Lung (tissue), 17 donors: ENCODE measurements at places on chromosomes 3 and 15. TPM values are rescaled to one million over a fixed set of nuclear protein-coding genes. Genes with fewer than 3 reads are reported as not detected.

CHRM5 gene
- 0.01 TPM for polyA plus RNA-seq

STRIT1 gene
- not detected for polyA plus RNA-seq

NTRK3 gene
- 0.44 TPM for polyA plus RNA-seq

ZKSCAN7 gene
- polyA plus RNA-seq = 2.4 TPM

SLC33A1 gene
- polyA plus RNA-seq = 21.6 TPM

STRA6 gene
- 0.49 TPM for polyA plus RNA-seq

SLC9C1 gene
- not detected for polyA plus RNA-seq

FANCD2OS gene
- not detected for polyA plus RNA-seq

DNA sequence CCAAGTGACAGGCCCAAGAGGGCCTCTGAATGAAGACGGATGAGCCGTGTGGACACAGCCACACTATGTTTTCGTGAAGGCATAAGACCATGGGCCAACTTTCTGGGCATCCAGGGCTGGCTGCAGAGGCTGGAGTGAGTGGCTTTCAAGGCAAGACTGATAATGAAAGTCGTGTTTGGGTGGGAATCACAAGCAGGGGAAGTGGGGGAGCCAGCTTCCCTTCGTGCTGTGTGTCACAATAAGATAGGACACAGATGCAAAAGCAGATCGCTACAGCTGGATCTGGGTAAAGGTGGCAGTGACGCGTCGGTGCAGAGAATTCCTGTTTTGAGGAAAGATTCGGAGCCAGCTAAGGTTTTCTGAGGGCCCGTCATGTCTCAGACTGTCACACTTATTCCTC, 309.8 kb upstream of the CTDSPL start:
- no peaks in the 10 kb centered on the region for H3K27me3 ChIP-seq
- no peak for DNase-seq

DNA sequence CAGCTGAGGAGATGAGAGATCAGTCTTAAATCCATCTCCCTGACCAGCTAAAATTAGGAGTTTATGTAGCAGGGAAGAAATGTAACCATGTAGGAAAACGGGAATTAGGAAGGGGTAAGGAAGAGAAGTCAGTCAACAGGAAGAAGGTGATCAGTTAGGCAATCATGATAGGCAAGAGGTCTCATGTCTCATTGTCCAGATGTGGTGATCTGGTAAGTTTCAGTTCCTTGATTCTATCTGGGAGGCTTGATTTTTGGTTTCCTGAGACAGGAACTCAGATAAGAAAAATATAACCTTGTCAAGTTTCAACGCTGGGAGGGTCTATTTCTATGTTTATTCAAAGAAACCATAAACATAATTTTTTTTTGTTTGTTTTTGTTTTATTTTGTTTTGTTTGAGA, 40.3 kb upstream of the TBC1D5 start:
- no peak for DNase-seq
- no peak overlapping the region for H3K4me3 ChIP-seq
- no peaks in the 10 kb centered on the region for H3K27me3 ChIP-seq
- H3K27ac ChIP-seq = no peak overlapping the region
- no peaks in the 10 kb centered on the region for H3K4me1 ChIP-seq

- H3K4me3 ChIP-seq = no peak overlapping the region
- H3K4me1 ChIP-seq = peaks cover 4% of the 10 kb centered on the region
- H3K36me3 ChIP-seq = no peaks in the 10 kb centered on the region
- no peaks in the 10 kb centered on the region for H3K27me3 ChIP-seq
- DNase-seq = no peak
Observed at GRCh38 chr3:64922213-64922612, 234.4 kb upstream of the ADAMTS9 start.

GRCh38 chr15:72173401-72173800, 24.2 kb downstream of the GRAMD2A start:
- H3K4me1 ChIP-seq = no peaks in the 10 kb centered on the region
- H3K36me3 ChIP-seq = no peaks in the 10 kb centered on the region
- no peak overlapping the region for H3K4me3 ChIP-seq
- DNase-seq = no peak

- H3K36me3 ChIP-seq = no peaks in the 10 kb centered on the region
- H3K27ac ChIP-seq = no peak overlapping the region
- H3K27me3 ChIP-seq = no peaks in the 10 kb centered on the region
Observed at GRCh38 chr15:78714890-78715289, 73.9 kb upstream of the CHRNB4 start.

GRCh38 chr3:33915796-33916546, 117.5 kb downstream of the PDCD6IP start:
- no peaks in the 10 kb centered on the region for H3K36me3 ChIP-seq
- DNase-seq = peak; percentile 48
- no peak overlapping the region for H3K4me3 ChIP-seq
- no peaks in the 10 kb centered on the region for H3K27me3 ChIP-seq
- H3K27ac ChIP-seq = no peak overlapping the region

- H3K27me3 ChIP-seq = no peaks in the 10 kb centered on the region
- H3K27ac ChIP-seq = no peak overlapping the region
- H3K36me3 ChIP-seq = no peaks in the 10 kb centered on the region
- H3K4me1 ChIP-seq = no peaks in the 10 kb centered on the region
- DNase-seq = no peak
Observed at GRCh38 chr15:81807186-81807585, 238.6 kb downstream of the MEX3B start.

DNA sequence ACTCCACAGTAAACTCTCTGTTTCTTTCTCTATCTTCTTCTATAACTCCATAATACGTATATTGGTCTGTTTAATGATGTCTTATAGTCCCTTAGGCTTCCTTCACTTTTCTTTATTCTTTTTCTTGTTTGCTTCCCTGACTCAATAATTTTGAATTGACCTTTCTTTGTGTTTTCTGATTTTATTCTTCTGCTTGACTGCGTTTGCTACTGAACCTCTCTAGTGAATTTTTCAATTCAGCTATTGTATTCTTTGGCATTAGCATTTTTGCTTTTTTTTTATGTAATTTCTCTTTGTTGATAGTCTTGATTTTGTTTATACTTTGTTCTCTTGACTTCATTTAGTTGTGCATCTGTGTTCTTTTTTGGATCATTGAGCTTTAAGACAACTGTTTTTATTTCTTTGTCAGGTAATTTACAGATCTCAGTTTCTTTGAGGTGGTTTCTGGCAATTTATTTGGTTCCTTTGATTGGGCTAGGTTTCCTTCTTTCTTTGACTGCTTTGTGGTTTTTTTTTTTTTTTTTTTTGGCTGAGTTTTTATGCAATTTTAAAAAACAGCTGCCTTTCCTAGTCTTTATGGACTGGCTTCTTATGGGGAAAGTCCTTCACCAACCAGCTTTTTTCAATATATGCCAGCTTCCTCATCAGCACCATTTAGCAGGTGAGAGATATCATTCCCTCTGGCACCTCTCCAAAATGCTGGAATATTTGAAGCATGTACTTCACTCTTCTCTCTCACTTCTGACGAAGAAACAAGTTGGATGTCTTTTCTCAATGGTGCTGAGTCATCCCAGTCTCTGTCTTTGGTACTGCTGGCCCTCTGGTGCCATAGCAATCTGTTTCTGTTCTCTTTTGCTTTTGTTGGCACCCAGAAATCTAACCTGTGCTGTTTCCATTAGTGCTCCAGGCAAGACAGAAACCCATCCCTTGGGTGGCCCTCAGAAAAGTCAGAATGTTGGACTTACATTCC, 17.6 kb downstream of the RSRC1 start:
- no peak for DNase-seq
- H3K27ac ChIP-seq = no peak overlapping the region
- H3K27me3 ChIP-seq = no peaks in the 10 kb centered on the region
- peaks cover 36% of the 10 kb centered on the region for H3K36me3 ChIP-seq
- no peaks in the 10 kb centered on the region for H3K4me1 ChIP-seq

DNA sequence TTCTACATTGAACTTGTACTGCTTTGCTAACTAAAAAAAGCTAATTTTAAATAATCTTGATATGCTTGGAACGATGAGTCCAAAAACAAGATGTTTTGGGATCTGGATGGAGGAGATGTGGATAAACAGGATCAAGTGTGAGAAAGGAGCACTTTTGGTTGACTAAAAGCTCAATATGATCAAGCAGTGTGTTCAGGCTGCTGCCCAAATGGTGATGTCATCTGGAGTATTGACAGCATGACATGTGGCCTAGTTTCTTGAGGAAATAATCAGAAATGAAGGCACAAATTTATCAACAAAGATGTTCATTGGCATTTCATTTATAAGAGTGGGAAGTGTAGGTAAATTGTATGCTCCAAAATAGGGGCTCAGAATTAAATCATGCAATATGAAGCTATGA, 161.2 kb downstream of the SOX2 start:
- DNase-seq = no peak
- no peaks in the 10 kb centered on the region for H3K27me3 ChIP-seq
- no peaks in the 10 kb centered on the region for H3K4me1 ChIP-seq

GRCh38 chr15:68028137-68028887, 25.8 kb upstream of the PIAS1 start:
- H3K36me3 ChIP-seq = no peaks in the 10 kb centered on the region
- no peaks in the 10 kb centered on the region for H3K27me3 ChIP-seq
- DNase-seq = no peak
- no peak overlapping the region for H3K4me3 ChIP-seq
- H3K27ac ChIP-seq = no peak overlapping the region

DNA sequence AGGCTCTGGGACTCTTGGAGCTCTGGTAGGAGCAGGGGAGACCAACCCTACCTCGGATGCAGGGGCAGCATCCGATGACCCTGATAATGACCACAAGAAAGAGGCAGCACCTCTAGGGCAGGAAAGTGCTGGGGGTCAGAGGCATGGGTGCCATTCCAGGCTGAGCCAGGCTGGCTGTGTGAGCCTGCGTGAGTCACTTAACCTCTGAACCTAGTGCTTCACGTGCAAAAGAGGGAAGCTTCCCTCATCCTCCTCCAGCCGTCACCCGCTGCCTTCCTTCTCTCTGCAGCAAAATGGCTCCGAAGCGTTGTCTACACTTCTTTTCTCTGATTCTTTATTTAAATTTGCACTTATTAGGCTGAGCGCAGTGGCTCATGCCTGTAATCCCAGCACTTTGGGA, 35.5 kb downstream of the ZDHHC19 start:
- no peak for DNase-seq
- H3K36me3 ChIP-seq = no peaks in the 10 kb centered on the region
- H3K4me1 ChIP-seq = no peaks in the 10 kb centered on the region
- H3K27me3 ChIP-seq = no peaks in the 10 kb centered on the region
